Stimulated activated CD4-positive, alpha-beta T cell treated with anti-CD3 and anti-CD28 coated beads, TNF-alpha, amount 100 ng/mL, for 24 hours (primary cell): ENCODE measurements at places on chromosomes 7 and 10.

- DNase-seq, result no peak
Measured at GRCh38 chr7:69640216-69640615, 41.9 kb downstream of the AUTS2 start.

DNA sequence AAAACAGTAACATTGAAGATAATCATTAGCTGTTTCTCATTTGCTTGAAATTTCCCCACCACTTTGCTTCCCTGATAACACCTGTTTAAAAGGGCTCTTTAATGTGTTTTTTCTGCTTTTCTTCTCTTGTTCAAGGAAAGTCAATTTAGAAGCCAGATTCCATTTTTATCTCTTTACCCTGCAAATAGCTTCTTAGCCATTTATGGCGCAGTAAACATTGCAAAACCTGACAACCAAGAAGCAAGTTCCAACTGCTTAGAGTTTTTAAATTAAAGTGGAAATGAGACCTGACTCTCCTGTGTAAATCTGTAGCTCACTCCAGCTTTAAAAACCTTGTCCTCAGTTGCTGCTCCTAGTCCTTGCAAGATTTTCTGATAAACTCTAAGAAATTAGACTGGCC lies 30.1 kb downstream of the SGPL1 start:
- DNase-seq, result no peak

GRCh38 chr10:14309593-14309992 lies 21.1 kb downstream of the FRMD4A start:
- DNase-seq, result no peak

GRCh38 chr10:119301397-119301796 lies 94.0 kb downstream of the GRK5 start:
- peak; percentile 52 for DNase-seq

DNA sequence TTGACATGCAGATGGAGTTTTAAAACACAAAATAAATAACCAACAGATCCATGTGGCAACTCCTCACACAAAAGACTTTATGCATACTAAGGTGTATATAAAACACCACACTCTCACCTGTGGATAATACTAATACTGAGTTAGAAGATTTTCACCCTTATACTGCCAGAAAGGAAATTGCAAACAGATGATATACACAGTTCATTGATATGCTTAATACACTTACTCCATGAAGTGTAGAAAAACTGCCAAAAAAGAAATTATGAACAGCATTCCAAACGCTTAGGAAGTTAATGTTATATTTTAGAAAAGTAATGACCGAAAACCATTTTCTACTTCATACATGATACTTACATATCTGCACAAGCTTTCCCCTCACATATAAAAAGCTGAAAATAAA lies 17.6 kb upstream of the SNX13 start:
- no peak for DNase-seq

DNA sequence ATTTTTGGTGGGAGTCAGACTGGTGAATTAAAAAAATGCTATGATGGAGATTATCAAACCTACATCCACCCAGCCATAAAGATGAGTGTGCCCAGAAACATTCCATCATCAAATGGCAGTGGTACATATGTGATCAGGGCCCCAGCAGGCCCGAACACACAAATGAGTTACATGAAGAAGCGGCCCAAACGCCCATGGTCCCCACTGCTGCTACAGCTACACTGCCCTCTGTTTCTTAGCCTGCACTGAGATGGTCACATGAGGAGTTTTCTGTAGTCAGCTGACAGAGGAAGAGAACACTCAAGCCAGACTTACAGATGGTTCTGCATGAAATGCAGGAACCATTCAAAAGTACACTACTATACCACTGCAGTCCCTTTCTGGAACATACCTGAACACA lies 96.4 kb upstream of the ARID5B start:
- DNase-seq, result no peak

DNA sequence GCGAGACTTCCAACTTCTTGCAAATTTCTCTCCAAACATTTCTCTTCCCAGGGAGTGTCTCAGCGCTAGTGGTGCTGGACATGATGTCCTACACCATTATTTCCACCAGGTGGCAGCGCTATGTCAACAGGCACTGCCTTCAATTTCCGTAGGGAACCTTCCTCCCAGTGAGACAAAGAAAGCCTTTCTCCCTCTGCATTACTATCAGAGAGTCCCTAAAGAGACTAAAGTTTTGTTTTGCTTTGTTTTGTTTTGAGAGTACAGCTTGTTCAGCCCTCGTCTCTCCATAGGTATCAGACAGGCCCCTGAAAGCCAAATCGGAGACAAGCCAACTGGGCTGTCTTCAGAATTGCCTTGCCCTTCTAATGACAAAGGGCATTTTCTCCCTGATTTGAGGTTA lies 44.2 kb upstream of the GGCT start:
- no peak for DNase-seq

DNA sequence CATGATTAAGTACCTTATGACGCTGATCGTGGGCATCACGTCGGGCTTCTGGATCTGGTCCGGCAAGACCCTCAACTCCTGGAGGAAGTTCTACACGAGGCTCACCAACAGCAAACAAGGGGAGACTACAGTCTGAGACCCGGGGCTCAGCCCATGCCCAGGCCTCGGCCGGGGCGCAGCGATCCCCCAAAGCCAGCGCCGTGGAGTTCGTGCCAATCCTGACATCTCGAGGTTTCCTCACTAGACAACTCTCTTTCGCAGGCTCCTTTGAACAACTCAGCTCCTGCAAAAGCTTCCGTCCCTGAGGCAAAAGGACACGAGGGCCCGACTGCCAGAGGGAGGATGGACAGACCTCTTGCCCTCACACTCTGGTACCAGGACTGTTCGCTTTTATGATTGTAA lies 2.5 kb downstream of the FZD1 start:
- no peak for DNase-seq

GRCh38 chr7:117639966-117640365 lies 160.1 kb downstream of the CFTR start:
- DNase-seq, result no peak

- no peak for DNase-seq
Measured at GRCh38 chr10:75072727-75073126, 38.7 kb upstream of the SAMD8 start.

- DNase-seq, result no peak
Measured at GRCh38 chr10:88478256-88478655, 104.9 kb downstream of the RNLS start.

- DNase-seq, result no peak
Measured at GRCh38 chr7:157791261-157791660, 454.5 kb downstream of the DNAJB6 start.

DNA sequence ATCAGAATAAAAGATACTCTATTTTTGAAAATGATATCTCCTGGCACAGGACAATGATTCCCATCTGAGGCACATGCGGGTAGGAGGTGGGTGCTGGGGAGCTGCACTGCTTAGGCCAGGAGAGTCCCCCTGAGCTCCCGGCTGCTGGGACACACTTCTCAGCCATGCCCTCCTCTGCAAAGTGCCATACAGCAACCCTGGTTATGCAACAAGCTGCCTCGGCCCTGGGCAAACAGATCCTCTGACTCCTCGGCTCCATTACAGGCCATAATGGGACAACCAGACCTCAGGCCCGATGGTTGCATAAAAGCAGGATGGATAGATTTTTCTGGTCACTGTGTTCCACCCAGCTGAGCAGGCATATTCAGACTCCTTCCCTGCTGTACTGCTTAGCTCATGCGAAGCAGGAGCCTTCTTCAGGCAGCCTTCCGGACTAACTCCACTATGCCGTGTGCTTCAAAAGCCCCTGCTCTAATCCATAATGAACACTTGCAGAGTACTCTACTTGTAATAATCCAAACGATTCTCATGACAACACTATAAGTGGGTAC lies 6.5 kb upstream of the LEP start:
- DNase-seq, result no peak

GRCh38 chr10:12971001-12971788 lies 30.3 kb downstream of the CCDC3 start:
- no peak for DNase-seq

- no peak for DNase-seq
Measured at GRCh38 chr7:122161628-122162027, 17.6 kb upstream of the AASS start.

DNA sequence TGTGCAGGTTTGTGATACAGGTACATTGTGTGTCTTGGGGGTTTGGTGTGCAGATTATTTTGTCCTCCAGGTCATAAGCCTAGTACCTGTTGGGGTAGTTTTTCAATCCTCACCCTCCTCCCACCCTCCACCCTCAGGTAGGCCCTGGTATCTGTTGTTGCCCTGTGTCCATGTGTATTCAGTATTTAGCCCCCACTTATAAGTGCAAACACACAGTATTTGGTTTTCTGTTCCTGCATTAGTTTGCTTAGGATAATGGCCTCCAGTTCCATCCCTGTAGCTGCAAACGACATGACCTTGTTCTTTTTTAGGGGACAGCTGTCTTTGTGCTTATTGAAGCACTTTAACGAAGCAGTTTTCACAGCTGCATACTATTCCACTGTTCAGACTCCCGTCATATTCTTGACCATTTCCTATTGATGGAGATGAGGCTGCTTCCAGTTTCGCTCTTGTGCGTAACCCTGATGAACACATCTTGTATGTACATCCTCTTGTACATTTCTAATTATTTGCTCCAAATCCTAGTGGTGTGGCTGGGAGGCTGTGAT lies 47.4 kb downstream of the LHPP start:
- DNase-seq, result no peak

DNA sequence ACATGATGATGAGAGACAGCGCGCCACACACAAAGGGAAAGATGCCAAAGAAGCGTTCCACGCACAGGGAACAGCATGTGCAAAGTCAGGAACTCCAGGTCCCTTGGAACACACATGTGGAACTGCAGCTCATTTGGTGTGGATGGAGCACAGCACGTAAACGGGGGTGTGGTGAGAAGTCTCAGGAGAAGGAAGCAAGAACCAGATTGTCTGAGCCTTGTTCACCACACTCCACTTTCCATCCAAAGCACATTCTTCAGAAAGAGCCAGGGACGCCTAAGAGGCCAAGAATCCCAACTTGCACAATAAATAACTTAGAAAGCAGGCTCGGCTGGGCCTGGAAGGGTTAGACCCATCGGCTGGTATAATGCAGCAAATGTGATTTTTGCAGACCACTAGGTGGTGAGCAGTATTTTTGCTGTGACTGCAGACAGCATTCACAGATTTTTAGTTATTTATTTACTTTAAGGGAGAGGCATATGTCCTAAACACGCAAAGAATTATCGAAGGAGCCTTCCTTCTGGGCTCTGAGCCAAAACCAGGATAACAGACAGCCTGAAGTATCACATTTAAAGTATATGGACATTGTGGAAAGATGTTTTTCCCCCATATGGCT lies 27.9 kb upstream of the ASCC1 start:
- no peak for DNase-seq

GRCh38 chr10:110704906-110705476 lies 60.9 kb downstream of the RBM20 start:
- DNase-seq, result no peak

DNA sequence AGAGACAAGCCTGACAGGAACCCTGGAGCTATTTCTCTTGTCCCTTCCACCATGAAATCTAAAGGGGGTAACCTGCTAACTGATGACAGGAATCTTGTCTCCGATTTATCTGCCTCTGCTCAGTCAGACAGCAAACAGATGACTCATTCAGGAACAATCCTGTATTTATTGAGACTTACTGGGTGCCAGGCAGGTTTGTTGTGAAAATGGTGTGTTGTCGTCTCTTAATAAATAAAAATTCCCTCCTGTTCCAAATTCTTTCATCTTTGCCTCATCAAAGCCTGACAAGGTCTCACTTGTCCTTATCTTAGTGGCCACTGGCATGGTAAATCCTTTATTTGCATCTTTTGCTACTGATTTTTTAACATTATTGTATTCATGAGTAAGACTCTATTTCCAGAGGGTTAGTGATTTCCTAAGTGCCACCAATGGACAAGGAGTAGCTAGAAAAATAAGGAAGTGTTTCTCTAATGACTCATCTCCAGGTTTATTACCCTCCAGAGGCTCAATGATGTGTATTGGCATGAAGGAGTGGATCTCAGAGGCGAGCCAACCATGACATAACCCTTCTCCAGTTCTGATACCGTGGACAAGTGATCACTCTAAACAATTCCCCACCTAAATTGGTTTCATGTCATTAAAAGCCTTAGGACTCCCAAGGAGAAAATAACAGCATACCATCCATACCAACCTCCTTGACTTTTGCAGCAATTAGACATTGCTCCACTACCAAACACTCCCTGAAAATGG lies 724.0 kb downstream of the GRID1 start:
- DNase-seq, result no peak

DNA sequence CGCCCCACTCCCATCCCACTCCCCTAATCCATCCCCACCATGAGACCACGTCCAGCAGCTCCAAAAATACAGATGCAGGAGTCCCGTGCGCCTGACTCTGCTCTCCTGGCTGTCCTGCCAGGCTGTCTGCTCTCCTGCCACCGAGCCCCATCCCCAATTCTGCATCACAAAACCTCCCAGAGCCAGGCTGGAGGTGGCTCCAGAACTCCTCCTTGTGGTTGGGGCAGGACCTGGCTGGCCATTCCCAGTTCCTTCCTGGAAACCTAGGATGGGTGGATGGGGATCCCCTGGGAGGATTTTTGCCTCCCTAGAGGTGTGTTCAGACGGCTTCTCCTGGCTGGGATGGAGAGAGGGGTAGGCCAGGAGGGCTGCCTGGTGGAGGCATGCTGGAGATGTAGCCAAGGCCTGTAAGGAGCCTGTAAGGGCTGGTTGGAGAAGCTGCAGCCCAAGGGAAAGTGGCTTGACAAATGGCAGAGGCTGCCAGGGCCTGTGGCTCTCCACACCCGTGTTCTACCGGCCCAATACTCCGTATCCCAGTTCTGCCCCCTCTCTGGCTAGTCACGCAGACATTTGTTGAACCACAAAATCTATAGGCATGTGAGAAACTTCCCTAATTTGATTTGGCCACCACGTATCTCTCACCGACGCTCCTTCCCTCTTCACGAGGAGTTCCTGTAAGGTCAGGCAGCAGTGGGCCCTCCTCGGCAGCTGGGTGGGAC lies 99.3 kb downstream of the ARHGAP22 start:
- DNase-seq, result no peak

GRCh38 chr10:16116404-16117304 lies 256.3 kb upstream of the MINDY3 start:
- no peak for DNase-seq

GRCh38 chr10:26859241-26860101 lies 1.3 kb downstream of the ABI1 start:
- DNase-seq, result no peak

GRCh38 chr10:5644930-5645329 lies 21.5 kb downstream of the ASB13 start:
- no peak for DNase-seq

GRCh38 chr7:43701500-43701854 lies 27.8 kb downstream of the COA1 start:
- no peak for DNase-seq

DNA sequence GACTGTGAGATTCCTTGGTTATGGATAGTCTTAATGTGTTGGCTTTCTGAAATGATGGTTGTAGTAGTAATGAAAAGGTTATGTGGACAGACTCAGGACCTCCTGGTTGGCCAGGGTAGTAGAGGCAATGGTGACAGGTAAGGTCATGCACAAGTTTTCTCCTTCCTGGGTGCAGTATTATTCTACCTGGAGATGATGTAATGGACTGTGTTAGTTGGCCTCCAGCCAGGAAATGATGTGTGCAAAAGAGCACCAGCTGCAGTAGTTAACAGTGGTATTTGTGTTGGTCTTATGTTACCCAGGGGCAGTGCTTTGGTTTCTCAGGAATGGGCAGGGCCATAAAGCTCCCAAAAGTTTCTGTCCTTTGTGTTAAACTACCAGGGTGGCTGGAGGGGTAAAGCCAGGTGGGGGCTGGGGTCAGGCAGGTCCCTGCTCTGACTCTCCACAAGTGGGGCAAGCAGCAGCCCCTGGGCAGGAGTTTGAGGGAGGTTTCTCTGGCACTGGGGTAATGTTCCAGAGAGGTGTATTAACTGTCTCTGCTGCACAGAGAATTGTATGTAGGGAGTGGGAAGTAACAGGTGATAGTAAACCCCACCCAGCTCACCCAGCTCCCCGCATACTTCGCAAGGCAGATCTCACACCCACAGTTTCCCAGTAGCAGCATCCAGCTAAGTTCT lies 36.3 kb downstream of the GPR22 start:
- DNase-seq, result no peak
